ENCODE measurements at places on chromosomes 16 and 17.

GRCh38 chr16:22191532-22192260 lies 14.4 kb upstream of the EEF2K start:
- no peak for DNase-seq

DNA sequence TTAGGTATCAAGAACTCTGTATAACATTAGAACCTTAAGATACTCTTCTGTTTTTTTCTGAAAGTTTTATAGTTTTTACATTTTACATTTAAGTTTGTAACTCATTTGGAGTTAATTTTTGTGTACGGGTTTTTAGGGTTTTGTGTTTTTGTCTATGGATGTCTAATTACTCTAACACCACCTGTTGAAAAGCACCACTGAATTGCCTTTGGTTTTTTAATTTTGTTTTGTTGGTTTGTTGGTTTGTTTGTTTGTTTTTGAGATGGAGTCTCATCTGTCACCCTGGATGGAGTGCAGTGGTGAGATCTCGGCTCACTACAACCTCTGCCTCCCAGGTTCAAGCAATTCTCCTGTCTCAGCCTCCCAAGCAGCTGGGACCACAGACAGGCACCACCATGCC lies 29.8 kb upstream of the ZNF629 start:
- no peak for DNase-seq

- no peak for DNase-seq
Measured at GRCh38 chr17:29560316-29560715, 6.5 kb downstream of the ABHD15 start.

GRCh38 chr17:29524692-29525091 lies 42.1 kb downstream of the ABHD15 start:
- DNase-seq, result no peak

DNA sequence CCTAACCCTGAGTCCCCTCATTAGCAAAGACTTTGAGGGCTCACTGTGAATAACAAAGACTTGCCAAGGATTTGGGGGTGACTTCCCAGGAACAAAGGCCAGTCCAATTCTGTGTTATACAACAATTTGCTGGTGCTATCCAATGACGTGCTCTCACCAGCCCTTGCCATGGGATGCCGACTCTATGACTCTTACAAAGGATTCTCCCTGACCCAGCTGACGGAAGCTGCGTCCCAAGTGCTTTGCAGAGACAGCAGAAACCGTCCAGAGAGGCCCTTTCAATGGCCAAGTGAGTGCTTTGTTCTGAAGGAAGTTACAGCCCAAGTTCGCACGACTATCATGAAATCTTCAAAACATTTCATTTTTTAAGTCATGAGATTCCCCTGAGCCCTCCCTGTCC lies 345.3 kb upstream of the TNRC6C start:
- no peak for DNase-seq

GRCh38 chr17:50458270-50458669 lies 10.4 kb downstream of the CHAD start:
- DNase-seq, result no peak

DNA sequence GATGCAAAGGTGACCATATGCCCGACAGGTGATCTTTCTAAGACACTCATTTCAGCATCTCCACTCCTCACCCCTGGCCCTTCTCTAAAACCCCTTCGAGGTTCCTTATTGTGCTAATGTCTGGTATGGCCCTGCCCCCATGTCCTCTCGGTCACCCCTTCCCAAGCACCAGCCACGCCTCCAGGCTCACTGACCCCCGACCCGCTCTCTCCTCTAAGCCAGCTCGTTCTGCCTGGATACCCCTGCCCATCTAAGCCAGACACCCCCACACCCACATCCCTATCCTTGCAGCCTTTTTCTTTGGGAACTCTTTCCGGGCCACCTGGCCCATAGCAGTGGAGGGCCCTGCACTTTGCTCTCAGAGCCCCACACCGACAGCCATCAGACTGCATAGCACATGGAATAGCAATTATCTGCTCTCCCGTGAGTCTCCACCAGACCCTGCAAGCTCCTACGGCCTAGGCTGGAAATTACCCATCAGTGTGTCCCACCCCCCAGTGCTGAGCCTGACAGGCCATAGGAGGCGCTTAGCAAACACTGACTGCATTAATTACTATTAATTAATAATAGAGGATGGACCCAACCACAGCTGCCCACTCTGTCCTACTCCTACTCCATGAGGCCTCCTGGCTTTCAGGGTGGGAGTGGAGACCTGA lies 176.7 kb downstream of the TMEM132E start:
- no peak for DNase-seq

DNA sequence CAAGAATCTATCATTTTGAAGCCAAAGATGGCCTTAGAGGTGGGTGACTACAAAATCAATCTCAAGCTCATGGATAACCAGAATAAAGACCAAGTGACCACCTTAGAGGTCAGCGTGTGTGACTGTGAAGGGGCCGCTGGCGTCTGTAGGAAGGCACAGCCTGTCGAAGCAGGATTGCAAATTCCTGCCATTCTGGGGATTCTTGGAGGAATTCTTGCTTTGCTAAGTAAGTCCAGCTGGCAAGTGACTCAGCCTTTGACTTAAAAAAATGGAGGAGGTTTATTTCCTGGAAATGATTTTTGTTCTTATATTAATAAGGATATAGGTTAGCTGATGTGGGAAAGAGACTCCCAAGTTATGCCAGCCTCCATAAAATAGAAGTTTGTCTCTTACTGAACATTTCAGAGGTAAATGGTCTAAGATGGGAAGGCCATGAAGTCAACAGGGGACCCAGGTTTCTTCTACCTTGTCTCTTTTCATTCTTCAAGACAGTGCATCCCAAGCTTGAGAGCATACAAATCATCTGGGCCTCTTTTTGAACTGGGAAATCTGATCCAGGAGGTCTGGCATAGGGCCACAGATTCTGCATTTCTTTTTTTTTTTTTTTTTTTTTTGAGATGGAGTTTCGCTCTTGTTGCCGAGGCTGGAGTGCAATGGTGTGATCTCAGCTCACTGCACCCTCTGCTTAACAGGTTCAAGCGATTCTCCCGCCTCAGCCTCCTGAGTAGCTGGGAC lies 19.8 kb upstream of the TANGO6 start:
- DNase-seq, result no peak

- no peak for DNase-seq
Measured at GRCh38 chr17:50452630-50453300, 15.9 kb downstream of the CHAD start.

- no peak for DNase-seq
Measured at GRCh38 chr17:27348196-27348595, 54.3 kb downstream of the WSB1 start.

DNA sequence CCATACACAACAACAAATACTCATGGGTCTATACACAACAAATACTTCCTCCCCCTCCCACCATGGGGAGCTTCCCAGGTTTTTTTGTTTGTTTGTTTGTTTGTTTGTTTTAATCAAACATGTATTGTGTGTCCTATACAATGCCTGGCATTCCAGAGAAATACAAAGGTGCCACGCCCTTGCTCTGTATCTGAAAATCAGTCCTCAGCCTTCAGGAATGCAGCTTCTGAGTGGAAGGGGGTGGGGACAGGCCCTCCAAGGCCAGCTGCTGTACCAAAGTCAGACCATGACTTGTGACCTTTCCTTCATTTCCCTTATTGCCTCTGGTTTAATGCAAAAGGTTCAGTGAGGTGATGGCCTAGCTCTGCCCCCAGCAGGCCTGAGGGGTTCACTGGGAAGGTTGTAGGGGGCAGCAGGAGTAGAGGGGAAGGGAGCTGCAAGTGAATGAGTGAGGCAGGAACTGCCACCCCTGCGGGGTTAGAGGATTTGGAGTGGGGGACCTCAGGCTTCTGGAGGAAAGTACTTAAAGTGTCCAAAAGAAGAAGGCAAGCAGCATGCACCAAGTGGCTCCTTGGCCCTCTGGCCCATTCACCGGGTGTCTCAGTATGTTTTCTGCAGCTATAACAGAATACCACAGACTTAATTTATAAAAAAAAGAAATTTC lies 105.2 kb downstream of the CLEC16A start:
- no peak for DNase-seq

- DNase-seq, result no peak
Measured at GRCh38 chr17:17140590-17140980, 65.5 kb downstream of the PLD6 start.

DNA sequence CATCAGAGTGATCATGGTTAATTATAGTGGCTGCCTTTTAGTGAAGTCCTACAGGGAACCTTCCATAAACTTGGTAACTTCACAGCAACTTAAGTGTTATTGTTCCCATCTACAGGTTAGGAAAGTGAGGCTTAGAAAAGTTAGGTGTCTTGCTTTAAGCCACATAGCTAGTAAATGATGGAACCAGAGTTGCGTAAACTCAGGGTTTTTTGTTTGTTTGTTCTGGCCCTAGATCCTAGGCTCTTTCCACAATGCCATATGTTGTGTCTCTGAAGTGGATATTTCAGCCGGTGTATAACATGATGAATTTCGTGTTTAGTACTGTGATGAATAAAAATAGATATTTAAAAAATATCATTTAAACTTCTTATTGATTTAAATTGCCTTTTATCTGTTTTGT lies 27.6 kb downstream of the DNAH9 start:
- no peak for DNase-seq

GRCh38 chr16:2977440-2977839 lies 2.8 kb downstream of the PKMYT1 start:
- no peak for DNase-seq

- no peak for DNase-seq
Measured at GRCh38 chr17:44956998-44957981, 9.7 kb upstream of the KIF18B start.

- DNase-seq, result peak; percentile 51
Measured at GRCh38 chr17:40499551-40500189, 1.8 kb downstream of the TNS4 start.

- no peak for DNase-seq
Measured at GRCh38 chr16:844638-845350, 44.3 kb upstream of the GNG13 start.

DNA sequence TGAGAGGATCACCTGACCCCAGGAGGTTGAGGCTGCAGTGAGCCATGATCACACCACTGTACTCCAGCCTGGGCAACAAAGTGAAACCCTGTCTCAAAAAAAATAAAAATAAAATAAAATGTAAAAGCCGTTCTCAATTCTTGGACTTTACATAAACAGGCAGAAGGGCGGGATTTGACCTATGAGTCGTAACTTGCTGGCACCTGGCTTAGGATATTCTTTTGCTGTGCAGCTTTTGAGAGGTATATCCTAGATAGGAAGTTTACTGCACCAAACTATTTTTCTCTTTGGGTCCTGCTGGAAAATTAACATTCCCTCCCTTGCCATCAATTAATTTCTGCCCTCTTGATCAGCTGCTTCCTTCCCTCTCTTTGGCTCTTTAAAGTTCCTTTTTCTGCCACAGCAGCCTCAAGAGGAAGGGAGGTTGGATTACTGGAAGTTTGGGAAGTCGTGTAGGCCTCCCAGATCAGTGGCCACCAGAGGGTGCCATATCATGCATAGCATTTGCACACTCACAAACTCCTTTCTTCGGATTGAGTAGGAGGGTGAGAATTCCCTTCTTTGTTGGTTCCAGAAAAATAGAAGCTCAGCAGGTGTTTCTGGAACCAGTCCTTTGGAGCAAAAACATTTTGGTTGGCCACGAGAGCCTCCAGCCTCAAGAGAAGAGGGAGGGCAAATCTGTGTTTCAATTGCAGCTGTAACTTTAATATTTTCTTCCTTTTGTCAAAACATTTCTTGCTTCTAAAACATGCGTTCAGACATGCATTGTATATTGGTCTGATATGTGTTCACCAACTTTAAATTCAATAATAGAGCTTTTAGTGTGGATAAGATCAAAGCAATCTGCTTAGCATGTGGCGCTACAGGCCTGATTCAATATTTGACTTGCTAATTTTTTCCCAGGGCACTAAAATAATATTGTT lies 147.3 kb downstream of the CCDC182 start:
- peak; percentile 50 for DNase-seq

- DNase-seq, result no peak
Measured at GRCh38 chr17:58786586-58787295, 31.1 kb downstream of the PPM1E start.

GRCh38 chr16:17228048-17228707 lies 242.6 kb downstream of the XYLT1 start:
- no peak for DNase-seq

DNA sequence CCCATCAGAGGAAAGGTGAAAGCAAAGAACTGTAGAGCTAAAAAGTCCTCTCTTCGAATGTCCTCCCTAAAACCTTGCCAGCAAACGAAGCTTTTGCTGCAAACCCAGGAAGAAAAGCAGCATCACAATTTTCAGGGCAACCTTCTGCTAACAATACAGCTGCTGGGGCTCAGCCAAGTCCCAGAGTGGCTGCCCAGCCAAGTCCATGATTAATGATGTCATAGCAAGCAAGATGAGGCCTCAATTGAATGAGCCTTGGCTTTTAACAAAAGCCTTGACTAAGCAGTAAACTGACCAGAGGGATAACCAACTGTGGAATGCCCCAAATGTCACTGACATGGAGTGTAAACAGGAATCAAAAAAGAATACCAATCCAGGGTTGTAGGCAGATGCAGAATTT lies 342.7 kb downstream of the PMP22 start:
- DNase-seq, result no peak

DNA sequence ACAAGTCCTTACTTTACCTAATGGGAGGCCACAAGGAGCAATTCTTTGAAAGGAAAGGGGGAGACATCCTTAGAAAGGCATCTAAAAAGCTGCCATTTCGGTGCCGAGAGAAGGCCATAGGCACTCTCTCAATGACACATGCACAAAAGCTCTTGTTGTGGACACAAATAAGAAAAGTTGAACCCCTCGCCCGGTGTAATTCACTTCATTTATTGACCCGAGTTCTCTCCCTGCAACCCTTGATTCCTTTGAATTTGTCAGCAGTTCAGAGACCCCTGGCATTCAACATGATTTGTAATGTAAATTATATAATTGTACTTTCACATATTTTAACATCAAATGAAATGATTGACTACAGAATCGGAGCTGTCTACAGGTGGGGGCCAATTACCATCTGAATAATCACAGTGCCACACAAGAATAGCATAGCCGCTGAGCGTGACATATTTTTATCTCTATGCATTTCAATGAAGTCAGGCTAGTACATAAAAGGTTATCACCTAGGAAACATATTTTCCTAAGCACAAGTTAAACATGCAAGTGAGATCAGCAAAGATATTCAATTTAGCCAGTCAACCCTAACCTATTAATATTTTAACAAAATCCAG lies 66.7 kb downstream of the IRX6 start:
- DNase-seq, result no peak

DNA sequence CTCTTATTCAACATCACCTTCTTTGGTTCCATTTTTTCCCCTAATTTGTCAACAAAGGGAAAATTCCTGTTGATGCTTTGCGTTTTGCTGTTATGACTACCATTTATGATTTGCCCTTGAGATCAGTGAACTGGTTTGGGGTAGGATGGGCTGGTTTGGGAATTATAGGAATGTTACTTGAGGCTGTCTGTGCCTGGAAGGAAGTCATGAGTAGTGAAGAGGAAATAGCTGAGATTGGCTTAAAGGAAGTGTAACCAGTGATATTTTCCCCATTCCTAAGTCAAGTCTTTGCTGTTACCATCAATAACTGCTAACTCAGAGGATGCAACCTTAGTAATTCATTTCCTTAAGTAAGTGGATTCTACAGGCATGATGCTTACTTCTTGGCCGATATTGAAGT lies 179.2 kb downstream of the MAP2K6 start:
- DNase-seq, result no peak
